ENCODE measurements at places on chromosomes 4 and X.

DNA sequence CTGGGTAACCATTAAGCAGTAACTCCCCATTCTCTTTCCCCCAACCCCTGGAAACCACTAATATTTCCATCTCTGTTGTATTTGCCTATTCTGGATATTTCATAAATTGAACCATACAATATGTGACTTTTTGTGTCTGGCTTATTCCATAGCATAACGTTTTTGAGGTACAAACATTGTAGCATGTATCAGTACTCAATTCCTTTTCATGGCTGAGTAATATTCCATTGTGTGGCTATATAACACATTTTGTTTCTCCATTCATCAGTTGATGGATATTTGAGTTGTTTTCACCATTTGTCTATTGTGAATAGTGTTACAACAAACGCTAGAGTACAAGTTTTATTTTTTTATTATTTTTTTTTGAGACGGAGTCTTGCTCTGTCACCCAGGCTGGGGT, 55.0 kb upstream of the MORC4 start:
- DNase-seq = no peak

- DNase-seq = no peak
Measured at GRCh38 chrX:26918631-26919030, 544.5 kb downstream of the PPP4R3C start.

DNA sequence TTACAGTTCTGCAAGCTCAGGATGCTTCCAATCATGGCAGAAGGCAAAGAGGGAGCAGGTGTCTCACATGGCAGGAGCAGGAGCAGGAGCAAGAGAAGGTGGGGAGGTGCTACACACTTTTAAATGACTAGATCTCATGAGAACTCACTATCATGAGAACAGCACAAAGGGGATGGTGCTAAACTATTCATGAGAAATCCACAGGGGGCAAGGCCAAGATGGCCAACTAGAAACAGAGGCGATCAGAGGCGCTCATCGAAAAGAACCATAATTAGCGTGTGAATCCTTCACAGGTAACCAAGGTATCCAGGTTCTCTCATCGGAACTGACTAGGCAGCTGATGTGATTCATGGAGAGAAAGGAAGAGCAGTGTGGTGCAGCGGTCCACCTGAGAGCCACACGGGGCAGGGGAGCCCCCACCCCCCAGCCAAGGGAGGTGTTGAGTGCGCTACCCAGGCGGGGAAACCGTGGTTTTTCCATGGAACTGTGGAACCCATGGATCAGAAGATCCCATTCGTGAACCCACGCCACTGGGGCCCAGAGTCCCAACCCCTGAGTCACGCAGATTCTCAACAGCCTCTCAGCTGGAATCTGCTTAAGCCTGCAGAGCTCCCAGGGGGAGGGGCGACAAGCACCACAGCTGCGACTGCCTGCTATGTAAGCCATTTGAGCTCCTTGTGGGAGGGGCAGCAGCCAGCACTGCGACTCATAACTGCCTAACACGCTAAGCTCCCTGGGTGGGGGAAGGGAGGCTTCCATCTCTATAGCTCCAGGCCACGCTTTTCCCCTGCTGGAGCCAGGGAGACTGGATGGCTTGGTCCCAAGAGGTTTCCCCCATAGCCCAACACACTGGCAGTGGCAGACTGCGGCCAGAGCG, 46.7 kb downstream of the FGF16 start:
- DNase-seq = peak; percentile 76

DNA sequence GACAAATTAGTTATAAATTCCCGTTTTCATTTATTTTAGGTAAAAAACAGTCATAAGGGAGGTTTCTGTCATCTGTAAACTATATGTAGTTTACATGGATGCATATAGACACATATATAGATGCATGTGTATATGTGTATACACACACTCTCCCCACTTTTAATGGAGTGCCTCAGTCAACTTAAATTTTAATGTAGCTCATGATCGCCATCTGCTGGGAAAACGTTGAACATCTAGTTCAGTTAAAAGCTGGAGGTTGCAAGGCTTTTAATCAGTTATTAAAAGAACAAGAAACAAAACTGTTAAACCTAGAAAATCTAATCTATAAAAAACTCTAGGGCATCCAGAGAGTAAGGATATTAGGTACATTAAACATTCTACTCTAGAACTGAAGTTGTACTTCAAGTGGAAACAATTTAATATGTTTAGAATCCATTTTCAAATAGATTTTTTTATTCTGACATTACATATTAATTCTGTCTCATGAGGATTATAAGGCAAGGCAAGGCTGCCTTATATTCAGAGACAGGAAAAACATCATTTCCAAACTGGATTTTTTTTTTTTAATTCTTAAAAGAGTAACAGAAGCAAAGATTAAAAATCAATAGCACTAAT, 122.6 kb downstream of the SHISA3 start:
- peak; percentile 16 for DNase-seq

GRCh38 chrX:110284159-110284558, 33.7 kb downstream of the AMMECR1 start:
- DNase-seq = peak; percentile 78

- DNase-seq = peak; percentile 19
Measured at GRCh38 chr4:185587427-185588161, 52.3 kb upstream of the PDLIM3 start.

DNA sequence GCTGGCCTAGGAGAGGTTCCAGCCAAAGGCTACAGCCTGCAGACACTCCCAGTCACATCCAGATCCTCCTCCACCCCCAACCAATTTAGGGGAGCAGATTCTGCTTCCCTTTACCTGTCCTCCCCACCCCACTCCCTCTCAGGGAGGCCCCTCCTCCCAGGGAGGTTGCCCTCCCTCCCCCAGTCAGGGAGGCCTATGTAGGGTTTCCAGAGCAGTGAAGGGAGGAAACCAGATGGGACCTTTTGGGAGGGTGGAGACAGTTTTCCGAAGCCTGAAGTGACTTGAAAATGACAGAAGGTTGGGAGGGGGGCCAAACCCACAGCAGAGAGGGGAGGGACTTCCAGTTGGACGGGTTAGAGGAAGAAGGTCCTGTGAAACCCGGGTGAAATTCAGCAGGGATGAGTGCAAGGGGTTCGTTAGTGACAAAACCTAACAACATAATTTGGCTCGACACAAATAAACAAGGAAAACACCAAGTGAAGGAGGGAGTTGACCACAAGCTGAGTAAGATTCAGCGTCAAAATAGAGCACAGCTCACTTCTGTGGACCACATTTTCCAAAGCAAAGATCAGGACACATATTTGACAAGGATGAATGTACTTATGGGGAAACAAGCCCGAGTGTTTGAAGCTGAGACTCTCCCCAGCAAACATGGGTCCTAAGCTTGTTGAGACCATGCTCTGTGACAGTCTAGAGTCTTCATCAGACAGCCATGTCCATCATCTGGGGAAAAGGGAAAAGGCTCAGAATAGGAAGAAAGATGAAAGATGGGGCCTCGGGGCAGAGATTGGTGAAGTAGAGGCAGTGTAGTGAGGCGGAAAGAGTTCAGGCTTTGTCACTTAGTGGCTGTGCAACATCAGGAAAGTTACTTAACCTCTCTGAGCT, 46.4 kb downstream of the PRPS1 start:
- DNase-seq = peak; percentile 68

GRCh38 chrX:120305531-120306141, 5.6 kb downstream of the TMEM255A start:
- DNase-seq = peak; percentile 23

- DNase-seq = no peak
Measured at GRCh38 chr4:84956014-84956413, 10.5 kb downstream of the WDFY3 start.

- no peak for DNase-seq
Measured at GRCh38 chr4:121227341-121227792, 63.2 kb upstream of the TNIP3 start.

GRCh38 chrX:71537743-71538142, 4.8 kb downstream of the OGT start:
- DNase-seq = no peak

DNA sequence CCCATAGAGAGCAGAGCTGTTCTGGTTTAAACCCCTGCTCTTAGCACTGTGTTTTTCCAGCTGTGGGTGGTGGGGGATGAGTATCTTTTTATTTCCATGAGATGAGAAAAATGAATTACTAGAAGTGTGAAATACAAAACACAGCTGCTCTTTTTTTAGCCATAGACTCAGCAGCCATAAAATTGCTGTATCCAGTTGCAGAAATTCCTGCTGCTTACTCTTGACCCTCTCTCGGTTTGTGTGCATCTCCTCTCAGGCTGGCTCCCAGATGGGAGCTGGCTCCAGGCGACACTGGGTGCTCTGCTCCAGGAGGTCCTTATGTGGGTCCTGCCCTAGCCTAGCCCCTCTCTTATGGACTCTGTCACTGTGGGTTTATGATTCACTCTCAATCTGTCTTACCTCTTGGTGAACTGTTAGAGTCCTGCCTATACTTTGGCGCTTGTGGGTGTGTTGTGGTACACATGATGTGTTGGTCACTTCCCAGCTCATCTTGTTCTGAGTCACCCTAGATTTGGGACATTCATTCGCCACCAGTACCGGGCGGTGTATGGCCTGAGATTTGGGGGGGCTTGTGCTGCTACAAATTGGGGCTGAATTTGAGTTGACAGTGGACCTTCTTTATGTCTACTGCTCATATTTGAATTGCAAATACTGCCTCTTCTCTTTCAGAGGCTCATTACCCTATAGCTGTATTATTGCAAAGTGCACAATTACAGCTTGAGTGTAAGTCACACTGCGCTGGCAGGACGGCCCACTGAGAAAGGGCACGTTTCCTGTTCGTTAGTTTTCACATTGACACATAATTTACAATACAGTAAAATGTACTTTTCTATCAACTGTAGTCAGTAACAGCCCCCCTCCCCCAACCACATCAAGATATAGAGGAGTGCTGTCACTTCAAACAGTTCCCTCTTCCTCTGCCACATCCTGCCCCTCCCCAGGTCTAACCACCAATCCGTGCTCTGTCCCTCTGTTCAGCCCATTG, 46.9 kb upstream of the MSANTD1 start:
- peak; percentile 4 for DNase-seq

DNA sequence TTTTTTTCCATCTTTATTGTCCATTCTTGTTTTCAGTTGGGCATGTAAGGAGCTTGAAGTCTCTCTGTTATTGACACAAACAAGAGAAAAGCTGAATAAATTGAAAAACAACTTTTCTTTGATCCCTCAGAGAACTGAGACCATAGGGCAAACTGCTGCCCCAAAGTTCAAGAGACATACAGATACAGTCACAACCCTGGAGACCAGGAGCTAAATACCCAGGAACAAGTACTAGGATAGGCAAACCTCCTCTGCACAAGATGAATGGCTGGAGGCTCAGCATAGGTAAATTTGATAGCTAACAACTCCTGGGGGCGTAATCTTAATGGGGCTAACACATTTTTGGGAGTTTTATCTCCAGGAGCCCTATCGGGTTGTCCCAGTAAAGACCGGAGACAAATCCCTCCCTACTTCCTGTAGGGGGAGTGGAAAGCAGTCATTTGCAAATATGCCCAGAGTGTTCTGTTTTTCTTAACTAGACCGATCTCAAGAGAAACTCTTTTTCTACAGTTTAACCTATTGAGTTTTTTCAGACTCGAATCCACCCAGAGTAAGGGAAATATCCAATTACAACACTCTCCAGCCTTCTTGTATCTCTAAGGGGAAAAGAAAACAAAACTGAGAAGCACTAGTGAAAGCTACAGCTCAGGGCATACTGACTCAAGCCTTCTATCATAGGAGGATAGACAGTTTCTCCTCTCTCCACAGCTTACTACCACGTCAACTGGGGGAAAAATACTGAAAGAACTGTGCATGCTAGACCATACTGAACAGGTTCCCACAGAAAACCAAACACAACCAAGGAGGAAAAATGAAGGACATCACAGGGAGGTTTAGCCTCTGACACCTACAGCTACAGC, 23.1 kb downstream of the MAGEA8 start:
- peak; percentile 46 for DNase-seq

DNA sequence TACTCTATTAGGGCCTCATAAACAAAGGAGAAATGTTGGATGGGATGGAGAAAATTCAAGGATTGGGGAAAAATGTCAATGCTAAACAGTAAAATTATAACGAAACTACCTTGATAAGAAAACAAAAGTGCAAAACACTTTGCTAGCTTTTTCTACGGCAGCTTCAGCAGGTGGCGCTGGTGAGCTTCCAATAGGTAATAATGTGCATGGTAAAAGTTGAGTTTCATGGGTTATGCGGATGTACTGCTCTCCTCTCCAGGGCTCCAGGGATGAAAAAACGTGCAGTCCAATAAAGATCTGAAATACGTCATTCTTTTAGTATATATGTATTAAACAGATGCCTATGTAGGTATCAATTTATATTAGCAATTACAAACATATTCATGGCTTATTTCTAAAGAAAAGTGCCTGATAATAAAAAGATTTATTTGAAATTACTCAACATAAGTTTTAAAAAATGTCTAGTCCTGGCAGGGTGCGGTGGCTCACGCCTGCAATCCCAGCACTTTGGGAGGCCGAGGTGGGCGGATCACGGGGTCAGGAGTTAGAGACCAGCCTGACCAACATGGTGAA, 239.6 kb downstream of the GRXCR1 start:
- DNase-seq = peak; percentile 53

DNA sequence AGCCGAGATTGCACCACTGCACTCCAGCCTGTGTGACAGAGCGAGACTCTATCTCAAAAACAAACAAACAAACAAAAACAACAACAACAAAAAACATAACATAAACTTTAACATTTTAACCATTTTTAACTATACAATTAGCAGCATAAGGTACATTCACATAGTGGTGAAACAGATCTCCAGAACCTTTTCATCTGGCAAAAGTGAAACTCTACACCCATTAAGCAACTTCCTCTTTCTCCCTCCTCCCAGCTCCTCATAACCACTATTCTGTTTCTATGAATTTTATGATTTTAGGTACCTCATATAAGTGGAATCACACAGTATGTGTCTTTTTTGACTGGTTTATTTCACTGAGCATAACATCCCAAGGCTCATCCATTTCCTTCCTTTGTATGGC, 103.6 kb downstream of the FAM13A start:
- no peak for DNase-seq

DNA sequence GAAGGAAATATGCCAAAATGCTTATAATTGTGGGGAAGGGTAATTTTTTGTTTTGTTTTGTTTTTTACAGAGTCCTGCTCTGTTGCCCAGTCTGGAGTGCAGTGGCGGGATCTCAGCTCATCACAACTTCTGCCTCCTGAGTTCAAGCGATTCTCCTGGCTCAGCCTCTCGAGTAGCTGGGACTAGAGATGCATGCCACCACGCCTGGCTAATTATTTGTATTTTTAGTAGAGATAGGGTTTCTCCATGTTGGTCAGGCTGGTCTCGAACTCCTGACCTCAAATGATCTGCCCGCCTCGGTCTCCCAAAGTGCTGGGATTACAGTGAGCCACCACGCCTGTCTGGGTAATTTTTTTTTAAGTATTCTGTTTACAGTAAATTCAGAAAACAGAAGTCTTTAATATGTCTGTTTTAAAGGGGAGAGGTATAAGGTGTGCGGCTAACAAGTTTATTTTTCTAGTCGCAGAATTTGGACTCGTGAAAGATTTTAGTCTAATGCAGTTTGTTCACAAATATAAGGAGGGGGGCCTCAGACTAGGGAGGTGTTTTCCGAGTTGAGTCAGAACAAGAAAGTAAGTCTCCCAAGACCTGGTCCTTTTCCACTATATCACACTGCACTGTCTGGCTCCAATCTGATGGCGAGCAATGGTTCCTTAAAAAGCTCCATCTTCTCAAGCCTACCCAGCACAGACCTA, 1.5 kb downstream of the ACSL1 start:
- DNase-seq = no peak

Data from RPMI7951 (cell line).